ENCODE measurements at places on chromosomes 13 and 19. TPM values are rescaled to one million over a fixed set of nuclear protein-coding genes. Genes with fewer than 3 reads are reported as not detected.

GRCh38 chr13:27534981-27535380, 84.6 kb upstream of the MTIF3 start:
- peak; percentile 26 for DNase-seq

- no peak for DNase-seq
These were observed 8.2 kb downstream of the ZDHHC20 start for GRCh38 chr13:21450936-21451335.

GRCh38 chr13:32001154-32001768, 30.3 kb upstream of the FRY start:
- peak; percentile 18 for DNase-seq

GRCh38 chr19:1655131-1655981, 2.9 kb upstream of the TCF3 start:
- DNase-seq, result no peak

DNA sequence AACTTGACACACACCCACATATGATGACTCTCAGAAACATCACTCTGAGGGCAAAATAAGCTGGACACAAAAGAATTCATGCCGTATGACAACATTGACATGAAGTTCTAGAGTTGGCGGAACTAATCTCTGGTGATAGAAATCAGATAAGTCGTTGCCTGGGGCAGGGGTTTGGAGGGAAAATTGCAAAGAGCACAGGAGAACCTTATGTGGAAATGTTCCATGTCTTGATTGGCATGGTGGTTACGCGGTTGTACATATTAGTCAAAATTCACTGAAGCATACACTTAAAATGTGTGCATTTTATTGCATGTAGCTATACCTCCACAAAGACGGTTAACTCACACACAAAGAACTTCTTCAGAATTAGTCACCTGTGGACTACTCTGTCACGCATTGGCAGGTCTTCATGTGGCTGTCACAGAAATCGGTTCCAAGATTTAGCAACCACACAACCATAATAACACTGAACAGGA, 137.8 kb upstream of the GJB6 start:
- no peak for DNase-seq

ZNF101 gene
- 9.3 TPM for total RNA-seq

CCL25 gene
- total RNA-seq, result not detected

IL12RB1 gene
- 0.07 TPM for total RNA-seq

FLT1 gene
- 7.3 TPM for total RNA-seq

ZSWIM4 gene
- total RNA-seq, result 10.6 TPM

LILRB1 gene
- not detected for total RNA-seq

All from astrocyte (in vitro differentiated cells and primary cell).